Chondrocyte (in vitro differentiated cells): ENCODE measurements at places on chromosomes 16 and 17.

DNA sequence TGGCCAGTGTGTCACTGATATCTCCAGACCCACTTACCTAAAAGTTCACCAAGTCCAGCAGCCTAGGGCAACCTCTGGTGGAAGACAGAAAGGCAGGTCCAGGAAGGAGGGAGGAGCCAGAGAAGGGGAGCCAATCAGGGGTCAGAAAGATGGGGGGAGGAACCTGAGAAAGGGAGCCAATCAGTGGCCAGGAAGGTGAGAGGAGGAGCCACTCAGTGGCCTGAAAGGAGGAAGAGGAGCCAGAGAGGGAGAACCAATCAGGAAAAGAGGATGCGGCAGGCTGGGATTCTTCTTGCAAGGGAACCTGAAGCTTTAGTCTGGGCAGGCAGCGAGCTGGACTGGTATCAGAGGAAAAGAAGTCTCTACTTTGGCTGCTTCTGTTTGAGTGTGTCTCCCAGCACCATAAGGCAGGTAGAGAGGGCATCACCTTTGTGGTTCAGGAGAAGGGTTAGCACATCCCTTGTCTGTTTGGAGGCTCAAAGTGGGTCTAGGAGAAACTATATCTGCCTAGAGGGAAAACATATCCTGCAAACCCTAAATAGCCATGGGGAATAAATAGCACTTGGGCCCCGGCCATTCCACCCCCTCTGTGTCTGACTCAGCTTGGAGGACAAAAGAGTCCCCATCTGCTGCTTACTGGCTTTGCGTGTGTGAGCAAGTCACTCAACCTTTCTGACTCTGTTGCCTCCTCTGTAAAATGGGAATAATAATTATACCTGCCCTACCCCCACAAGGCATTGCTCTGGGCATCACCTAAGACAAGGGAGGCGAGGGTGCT, 43.4 kb upstream of the CRHR1 start:
- H3K27ac ChIP-seq: no peak overlapping the region
- no peaks in the 10 kb centered on the region for H3K4me1 ChIP-seq
- no peaks in the 10 kb centered on the region for H3K36me3 ChIP-seq

GRCh38 chr16:2471016-2471652, at the start of gene NTN3:
NTN3 (plus strand) TSS chr16:2471297; CDS start chr16:2471702, 405 bp downstream.
- peak within 1 kb of the TSS; percentile 9 for H3K27ac ChIP-seq
- no peaks in the 10 kb centered on the region for H3K36me3 ChIP-seq
- H3K4me3 ChIP-seq: peak within 1 kb of the TSS; percentile 2
- peak; percentile 85 for DNase-seq

GRCh38 chr17:31373150-31374093, 18.1 kb upstream of the RAB11FIP4 start:
- H3K27ac ChIP-seq: no peak overlapping the region
- peaks cover 8% of the 10 kb centered on the region for H3K36me3 ChIP-seq
- no peaks in the 10 kb centered on the region for H3K27me3 ChIP-seq
- H3K4me3 ChIP-seq: no peak overlapping the region

GRCh38 chr17:75454193-75454592, 2.2 kb upstream of the TMEM94 start:
- no peak for DNase-seq
- H3K27me3 ChIP-seq: no peaks in the 10 kb centered on the region

- no peaks in the 10 kb centered on the region for H3K36me3 ChIP-seq
- peaks cover 60% of the 10 kb centered on the region for H3K4me1 ChIP-seq
- H3K27ac ChIP-seq: no peak overlapping the region
- H3K27me3 ChIP-seq: no peaks in the 10 kb centered on the region
- no peak overlapping the region for H3K4me3 ChIP-seq
These were observed 34.5 kb upstream of the GSE1 start for GRCh38 chr16:85578599-85578948.

DNA sequence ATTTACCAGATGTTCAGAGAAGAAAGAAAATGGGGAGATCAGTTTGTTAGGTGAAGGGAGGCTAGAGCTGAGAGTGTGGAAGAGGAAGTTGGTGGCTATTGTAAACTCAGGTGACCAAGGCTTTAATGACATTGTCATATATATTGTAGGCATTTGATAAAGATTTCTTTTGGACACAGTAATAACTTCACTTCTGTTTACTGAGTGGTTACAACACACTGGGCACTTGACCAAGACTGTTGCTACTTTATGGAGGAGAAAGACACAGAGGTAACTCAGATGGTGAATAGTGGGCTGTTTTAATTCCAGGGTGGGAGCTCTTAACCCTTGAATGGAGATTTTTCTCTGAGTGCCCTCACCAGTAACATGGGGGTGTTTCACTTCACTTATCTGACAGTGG, 46.0 kb downstream of the TNRC6A start:
- peaks cover 23% of the 10 kb centered on the region for H3K36me3 ChIP-seq
- no peak overlapping the region for H3K27ac ChIP-seq
- no peak for DNase-seq
- no peak overlapping the region for H3K4me3 ChIP-seq
- H3K27me3 ChIP-seq: no peaks in the 10 kb centered on the region

- peaks cover 15% of the 10 kb centered on the region for H3K4me1 ChIP-seq
- peak overlapping the region; percentile 71 for H3K27ac ChIP-seq
- DNase-seq: peak; percentile 56
These were observed 299.7 kb downstream of the C16orf95 start for GRCh38 chr16:87017371-87018012.

DNA sequence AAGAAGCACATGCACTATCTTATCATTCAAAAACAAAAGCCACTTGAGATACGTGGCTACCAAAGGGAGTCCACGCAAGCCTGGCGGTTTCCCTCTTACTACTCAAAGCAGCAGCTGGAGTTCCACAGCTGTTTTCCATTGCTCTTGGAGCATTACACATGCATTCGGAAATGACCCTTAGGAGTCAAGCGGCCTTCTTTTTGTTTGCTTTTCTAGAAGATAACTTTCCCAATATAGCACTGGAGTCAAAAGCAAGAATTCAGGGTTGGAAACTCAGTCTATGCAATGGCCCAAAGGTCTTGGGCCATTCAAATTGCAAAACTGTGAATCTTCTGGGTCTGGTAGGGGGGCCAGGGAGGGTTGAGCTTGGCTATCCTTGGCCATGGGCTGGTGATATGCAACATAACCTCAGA, 97.8 kb upstream of the MAF start:
- H3K4me1 ChIP-seq: peaks cover 20% of the 10 kb centered on the region
- no peak overlapping the region for H3K27ac ChIP-seq
- no peak overlapping the region for H3K4me3 ChIP-seq
- DNase-seq: no peak
- H3K27me3 ChIP-seq: no peaks in the 10 kb centered on the region
- peaks cover 2% of the 10 kb centered on the region for H3K36me3 ChIP-seq

DNA sequence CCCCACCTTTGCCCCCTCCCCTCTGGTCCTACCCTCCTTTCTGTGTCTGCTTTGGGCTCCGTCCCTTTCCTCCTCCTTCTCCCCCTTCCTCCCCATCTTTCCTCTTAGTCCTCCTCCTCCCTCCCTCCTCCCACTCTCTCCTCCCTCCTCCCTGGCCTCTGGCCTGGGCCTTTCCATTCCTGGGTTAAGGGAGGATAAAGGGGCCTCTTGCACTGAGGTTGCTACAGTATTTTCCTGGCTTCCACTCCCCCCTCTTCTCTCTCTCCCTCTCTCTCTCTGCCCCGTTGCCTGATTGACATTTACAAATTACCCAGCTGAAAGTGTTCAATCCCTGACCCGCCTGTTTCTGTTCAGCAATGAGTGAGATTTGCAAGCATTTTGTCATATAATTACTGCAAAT, 44.0 kb downstream of the MRM1 start:
- peaks cover 16% of the 10 kb centered on the region for H3K4me1 ChIP-seq
- H3K36me3 ChIP-seq: peaks cover 2% of the 10 kb centered on the region
- no peak overlapping the region for H3K27ac ChIP-seq
- DNase-seq: no peak
- H3K4me3 ChIP-seq: no peak overlapping the region

- DNase-seq: no peak
- H3K27ac ChIP-seq: no peak overlapping the region
- no peaks in the 10 kb centered on the region for H3K27me3 ChIP-seq
- peaks cover 4% of the 10 kb centered on the region for H3K36me3 ChIP-seq
These were observed 5.7 kb upstream of the PHAF1 start for GRCh38 chr16:67104061-67104460.

DNA sequence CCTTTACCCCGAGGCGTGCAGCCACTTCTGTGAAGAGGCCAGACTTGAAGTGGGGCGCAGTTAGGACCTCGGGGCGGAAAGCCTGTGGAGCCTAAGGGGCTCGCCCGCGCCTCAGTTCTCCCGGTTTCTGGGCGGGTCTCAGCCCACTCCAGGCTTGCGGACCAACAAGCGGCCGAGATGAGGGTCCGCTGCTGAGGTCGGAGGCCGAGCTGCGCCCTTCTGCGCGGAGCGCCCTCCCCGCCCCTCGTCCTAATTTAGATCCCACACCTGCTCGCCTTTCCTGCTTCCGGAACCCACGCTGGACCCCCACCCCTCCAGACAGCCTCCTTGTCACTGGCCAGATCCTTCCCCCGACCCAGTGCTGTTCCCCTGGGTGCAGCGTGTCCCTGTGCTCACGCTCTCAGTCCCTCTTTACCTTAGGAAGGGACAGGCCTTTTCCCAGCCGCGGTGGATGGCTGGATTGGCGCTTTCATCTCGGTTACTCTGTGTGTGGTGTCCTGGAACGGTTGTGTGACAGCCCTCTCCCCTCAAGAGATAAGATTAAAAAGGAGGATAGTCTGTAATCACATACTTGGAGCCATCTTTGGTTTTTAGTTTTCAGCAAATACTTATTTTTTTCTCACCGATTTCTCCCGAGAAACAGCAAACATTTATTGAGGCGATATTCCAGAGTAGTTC, 933 bp upstream of the ATXN7L3 start:
- no peaks in the 10 kb centered on the region for H3K27me3 ChIP-seq
- peaks cover 33% of the 10 kb centered on the region for H3K4me1 ChIP-seq
- peak overlapping the region; percentile 92 for H3K4me3 ChIP-seq
- DNase-seq: no peak

DNA sequence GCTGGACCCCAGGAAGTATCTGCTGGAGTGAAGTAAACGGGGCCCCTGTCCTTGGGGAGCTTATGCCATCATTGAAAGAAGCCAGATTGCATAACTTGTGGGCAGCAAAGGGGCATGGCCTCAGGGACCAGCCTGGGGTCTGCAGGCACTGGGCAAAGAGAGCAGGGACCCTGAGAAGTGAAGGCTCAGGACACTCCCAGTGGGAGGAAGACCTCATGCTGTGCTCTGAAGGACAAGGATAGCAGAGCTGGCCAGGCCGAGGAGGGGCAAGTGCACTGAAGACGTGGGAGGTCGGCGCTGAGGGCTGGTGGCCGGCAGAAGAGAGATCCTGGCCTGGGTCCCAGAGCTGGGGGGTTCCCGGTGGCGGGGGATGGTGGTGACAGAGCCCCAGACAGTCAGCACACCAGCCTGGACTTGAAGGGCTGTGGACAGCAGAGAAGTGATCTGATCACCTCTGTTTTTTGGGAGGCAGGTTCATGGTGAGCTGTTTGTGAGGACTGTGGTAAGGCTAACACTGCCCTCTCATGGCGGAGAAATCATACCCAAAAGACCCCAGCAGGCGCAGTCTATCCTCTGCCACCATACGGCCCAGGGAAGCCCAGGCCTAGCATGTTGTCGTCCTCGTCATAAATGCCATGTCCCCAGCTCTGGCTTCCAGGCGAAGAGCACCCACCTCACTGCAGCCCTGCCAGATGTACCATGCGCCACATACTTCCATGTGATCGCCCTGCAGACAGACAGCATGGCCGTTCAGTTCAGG, 7.1 kb upstream of the CNP start:
- DNase-seq: no peak
- peak overlapping the region; percentile 74 for H3K27ac ChIP-seq
- no peak overlapping the region for H3K4me3 ChIP-seq

- no peak overlapping the region for H3K4me3 ChIP-seq
- no peak for DNase-seq
- H3K36me3 ChIP-seq: peaks cover 6% of the 10 kb centered on the region
- H3K27ac ChIP-seq: no peak overlapping the region
- H3K27me3 ChIP-seq: no peaks in the 10 kb centered on the region
These were observed 11.5 kb downstream of the LITAF start for GRCh38 chr16:11575223-11575589.

GRCh38 chr17:78306913-78307312, 53.0 kb downstream of the SOCS3 start:
- no peak overlapping the region for H3K27ac ChIP-seq
- H3K4me1 ChIP-seq: peaks cover 5% of the 10 kb centered on the region
- no peaks in the 10 kb centered on the region for H3K36me3 ChIP-seq
- H3K4me3 ChIP-seq: no peak overlapping the region
- DNase-seq: no peak

DNA sequence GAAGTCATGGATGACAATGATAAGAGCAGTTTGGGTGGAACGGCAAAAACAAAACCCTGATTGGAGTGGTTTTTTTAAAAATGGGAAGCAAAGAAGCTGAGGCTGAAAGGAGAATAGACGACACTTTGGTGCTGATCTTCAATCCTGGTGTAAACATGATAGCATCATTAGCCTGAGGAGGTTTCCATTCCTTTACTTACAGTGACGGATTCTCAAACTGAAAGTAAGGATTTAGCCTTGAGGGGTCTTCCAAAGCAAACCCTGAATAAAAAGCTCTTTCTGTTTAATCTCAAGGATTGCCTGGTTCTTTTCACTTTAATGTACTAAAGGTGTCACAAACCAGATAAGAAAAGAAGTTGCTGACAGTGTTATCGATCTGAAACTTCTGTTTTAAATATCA, 69.3 kb downstream of the KCNJ2 start:
- H3K4me1 ChIP-seq: no peaks in the 10 kb centered on the region
- no peak overlapping the region for H3K4me3 ChIP-seq
- no peak overlapping the region for H3K27ac ChIP-seq
- H3K27me3 ChIP-seq: peaks cover 10% of the 10 kb centered on the region
- no peaks in the 10 kb centered on the region for H3K36me3 ChIP-seq

GRCh38 chr17:45852535-45853297, 8.0 kb downstream of the SPPL2C start:
- no peaks in the 10 kb centered on the region for H3K36me3 ChIP-seq
- H3K27me3 ChIP-seq: peaks cover 19% of the 10 kb centered on the region
- H3K4me1 ChIP-seq: no peaks in the 10 kb centered on the region
- H3K27ac ChIP-seq: no peak overlapping the region

DNA sequence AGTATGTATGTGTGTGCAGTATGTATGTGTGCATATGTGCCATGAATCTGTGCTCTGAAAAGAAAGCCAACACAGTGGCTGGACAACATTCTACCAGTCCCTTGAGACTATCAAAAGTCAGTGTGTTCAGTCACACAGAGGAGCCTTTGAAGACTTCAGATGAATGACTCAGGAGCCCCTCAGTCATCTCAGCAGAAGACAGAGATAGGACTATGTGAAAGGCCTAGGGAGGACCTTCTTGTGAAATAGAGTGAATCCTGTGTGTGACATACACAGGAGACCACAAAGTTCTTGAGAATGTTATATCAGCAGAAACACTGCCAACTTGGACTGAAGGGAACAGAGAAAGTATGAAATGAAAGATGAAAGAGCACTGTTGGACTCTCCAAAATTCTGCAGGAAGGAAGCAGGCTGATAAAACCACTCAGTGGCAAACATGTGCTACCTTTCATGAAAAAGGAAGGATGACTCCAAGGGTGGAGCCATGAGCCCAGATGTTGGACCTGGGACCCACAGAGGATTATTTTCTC, 108.4 kb downstream of the METRNL start:
- peaks cover 3% of the 10 kb centered on the region for H3K36me3 ChIP-seq
- H3K27ac ChIP-seq: no peak overlapping the region
